Stimulated activated CD8-positive, alpha-beta memory T cell treated with anti-CD3 and anti-CD28 coated beads, Interleukin-15, amount 100 ng/mL, for 48 hours (primary cell): ENCODE measurements at places on chromosomes 16 and 17.

- no peak for DNase-seq
These were observed 327.4 kb upstream of the CCL2 start for GRCh38 chr17:33927732-33928133.

- DNase-seq = no peak
These were observed 13.1 kb downstream of the TBC1D24 start for GRCh38 chr16:2487903-2488531.

DNA sequence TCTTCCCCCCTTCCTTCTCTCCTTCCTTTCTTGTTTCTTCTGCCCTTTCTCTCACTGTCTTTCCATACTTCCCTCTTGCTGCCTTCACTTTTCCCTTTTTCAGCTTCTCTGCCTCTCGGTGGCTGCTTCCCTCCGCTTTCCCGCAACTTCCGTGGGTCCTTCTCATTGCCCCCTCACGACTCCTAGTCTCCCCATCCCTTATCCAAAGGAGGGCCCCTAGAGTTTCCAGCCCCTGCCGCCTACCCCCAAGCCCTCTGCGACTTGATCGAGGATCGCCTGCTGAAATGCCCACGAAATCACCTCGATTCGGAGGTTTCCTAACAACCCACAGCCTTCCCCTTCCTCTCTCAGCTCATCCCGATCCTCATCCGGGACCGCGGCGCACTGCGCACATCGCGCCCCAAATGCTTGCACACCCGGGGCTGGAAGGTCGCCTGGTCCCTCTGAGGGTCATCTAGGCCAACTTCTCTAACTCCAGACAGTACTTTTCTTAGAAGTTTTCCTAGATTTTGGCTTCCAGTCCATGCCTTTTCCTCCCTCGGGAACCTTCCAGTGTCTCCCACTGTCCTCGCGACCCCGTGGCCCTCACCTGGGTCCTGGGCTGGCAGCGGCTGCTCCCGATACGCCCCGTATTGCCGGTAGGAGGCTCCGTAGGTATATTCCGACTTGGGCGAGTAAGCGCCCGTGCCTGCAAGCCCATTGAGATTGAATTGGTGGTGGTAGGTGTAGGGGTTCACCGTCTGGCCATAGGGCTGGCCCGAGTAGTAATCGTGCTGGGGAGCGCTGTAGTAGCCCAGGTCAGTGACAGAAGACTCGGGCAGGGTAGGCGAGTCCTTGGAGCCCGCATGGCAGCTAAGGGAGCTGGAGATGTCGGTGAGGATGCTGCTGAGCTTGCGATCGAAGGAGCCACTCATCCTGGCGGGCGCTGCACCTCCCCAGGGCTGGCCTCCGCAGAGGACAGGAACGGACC is 654 bp downstream of the DLX3 start:
- DNase-seq = no peak

DNA sequence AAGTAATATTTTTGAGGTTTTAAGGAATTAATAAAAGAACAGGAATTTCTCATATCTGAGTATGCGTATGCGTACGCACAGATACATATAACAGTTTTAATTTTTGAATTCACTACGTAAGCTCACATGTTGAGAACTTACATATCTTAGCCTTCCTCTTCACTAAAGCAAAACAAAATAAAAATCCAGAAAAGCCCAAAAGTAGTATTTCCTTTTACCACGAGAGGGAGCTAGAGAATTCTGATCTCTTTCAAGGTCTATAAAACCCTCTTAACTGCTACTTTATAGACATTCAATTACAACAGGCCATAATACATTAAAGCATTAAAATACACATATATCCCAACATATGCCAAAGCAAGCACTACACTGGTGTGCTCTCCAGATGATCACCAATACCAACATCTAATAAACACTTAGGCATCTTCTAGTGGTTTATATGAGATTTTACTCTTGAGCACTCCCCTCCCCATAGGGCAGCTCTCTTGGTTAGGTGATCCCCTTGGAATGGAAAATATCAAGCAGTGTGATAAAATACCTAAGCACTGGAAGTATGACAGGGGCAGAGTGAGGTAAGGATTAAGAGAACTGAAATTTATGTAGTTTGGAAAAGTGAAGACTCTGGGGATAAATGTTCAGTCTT is 94.0 kb downstream of the SKAP1 start:
- DNase-seq = no peak

DNA sequence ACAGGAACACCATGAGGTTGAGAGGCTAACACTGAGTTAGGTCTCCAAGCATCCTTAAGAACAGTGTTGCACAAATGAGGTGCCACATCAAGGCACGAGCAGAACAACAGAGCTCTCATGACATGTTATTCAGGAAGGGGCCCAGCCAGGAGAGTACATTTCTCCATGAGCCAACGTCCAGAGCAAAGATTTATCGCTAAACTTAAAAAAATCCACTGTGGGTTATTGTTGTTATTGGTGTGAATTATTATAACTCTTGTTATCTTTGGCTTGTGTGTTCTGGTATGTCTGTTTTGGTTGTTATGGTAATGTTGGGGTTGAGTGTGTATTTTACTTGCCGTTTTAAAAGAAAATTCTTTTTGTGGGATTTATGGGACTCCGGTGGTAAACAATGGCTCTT is 68.9 kb upstream of the MSI2 start:
- no peak for DNase-seq

GRCh38 chr17:58630883-58631522 is 60.8 kb downstream of the TEX14 start:
- peak; percentile 8 for DNase-seq

DNA sequence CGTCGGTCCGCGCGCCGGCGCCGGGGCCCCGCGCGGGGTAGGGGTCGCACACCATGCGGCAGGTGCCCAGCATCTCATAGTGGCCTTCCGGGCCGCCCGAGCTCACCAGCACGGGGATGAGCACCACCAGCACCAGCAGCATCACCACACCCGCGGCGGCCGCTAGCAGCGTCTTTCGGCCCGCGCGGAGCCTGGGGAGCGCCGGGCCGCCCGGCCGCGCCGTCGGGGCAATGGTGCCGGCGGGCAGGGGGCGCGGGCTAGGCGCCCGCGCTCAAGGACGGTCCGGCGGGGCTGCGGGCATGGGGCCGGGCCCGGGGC is 237 bp downstream of the C1QL1 start:
- DNase-seq = no peak
